NCI-H1694 treated with DMSO at 0.1 percent for 48 hours (cell line): ENCODE measurements at places on chromosomes 2 and 18.

DNA sequence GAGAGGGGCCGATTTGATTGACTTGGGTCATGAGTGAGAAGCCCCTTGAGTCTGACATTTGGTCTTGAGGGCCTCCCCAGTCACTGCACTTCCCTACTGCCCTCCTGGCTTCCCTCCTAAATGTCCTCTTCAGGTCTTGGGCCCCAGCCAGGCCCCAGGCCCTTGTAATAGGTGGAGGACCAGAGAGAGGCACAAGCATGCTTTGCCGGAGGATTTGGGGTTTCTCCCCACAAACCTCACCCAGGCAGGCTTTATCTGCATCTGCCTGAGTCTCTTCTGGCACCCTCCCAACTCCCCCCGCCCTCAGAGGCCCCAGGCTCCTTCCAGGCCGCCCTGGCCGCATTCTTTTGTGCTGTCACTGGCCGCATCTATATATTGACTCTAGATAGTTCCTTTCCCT, 270.7 kb downstream of the HAUS1 start:
- DNase-seq, result no peak

- DNase-seq, result no peak
Measured at GRCh38 chr2:24024018-24024417, 14.1 kb downstream of the MFSD2B start.

DNA sequence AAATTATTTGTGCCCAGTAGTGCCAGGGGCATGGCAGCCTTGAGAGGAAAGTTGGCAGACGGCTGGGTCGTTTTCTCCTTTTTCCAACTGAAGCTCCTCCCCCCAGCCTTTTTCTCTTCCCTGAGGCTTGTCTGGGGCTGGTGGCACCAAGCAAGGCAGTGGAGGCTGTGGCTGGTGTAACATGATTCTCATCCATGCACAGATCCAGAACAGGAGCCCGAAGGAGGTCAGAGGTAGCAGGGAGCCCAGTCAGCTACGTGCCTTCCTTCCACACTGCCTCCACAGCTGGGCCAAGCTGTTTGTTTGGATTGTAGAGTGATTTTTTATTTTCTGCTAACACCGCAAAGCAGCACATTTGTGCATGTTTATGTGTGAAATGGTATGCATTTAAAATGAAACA, 170.3 kb upstream of the MGAT5 start:
- no peak for DNase-seq

- DNase-seq, result no peak
Measured at GRCh38 chr2:16371751-16372150, 293.9 kb downstream of the CYRIA start.

- no peak for DNase-seq
Measured at GRCh38 chr2:122108186-122108585, 352.7 kb downstream of the TSN start.

DNA sequence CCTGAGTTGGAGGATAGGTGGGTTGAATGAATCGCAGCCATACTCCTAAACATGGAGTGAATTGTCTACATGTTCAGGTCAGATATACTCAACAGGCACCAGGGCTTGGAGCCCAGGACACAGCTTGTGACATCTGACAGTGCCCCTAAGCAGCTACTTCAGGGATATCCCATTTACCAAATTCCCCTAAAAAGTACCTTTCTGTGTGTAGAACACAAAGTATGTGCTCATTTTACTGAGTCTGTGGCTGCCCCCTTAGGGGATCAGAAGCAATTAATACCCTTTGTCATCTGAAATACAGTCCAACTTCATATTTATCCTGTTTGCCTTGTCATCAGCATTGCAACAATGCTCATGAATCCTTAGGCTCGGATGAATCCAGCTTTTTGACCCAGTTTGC, 20.8 kb downstream of the TNFRSF11A start:
- DNase-seq, result no peak

DNA sequence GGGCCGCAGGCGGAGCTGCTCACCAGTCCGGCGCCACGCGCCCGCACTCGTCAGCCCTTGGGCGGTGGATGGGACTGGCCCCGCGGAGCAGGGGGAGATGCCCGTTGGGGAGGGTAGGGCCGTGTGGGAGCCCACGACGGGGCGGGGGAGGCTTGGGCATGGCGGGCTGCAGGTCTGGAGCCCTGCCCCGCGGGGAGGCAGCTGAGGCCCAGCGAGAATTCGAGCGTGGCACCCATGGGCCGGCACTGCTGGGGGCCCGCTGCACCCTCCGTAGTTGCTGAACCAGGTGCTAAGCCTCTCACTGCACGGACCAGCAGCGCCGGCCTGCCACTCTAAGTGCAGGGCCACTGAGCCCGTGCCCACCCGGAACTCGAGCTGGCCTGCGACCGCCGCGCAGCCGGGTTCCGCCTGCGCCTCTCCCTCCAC, 182.4 kb upstream of the ERBB4 start:
- DNase-seq, result no peak

DNA sequence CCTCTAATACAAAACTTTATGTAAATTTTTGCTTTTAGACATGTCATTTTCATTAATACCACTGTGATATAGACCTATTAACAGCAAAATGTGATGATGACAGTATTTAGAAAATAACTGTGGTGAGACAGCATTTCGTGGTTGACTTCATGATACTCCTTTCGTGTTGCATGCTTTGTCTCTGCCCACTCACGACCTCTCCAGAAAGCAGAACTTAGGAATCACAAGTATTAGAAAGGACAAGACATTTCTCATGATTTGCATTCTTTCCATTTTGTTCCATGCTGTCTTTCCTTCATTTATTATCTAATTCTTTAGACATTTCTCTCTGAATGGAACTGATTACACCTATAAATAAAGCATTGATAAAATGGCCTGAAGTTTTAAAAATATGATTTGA, 85.2 kb upstream of the POU3F3 start:
- DNase-seq, result no peak

- no peak for DNase-seq
Measured at GRCh38 chr2:104163611-104164130, 690.2 kb upstream of the POU3F3 start.

DNA sequence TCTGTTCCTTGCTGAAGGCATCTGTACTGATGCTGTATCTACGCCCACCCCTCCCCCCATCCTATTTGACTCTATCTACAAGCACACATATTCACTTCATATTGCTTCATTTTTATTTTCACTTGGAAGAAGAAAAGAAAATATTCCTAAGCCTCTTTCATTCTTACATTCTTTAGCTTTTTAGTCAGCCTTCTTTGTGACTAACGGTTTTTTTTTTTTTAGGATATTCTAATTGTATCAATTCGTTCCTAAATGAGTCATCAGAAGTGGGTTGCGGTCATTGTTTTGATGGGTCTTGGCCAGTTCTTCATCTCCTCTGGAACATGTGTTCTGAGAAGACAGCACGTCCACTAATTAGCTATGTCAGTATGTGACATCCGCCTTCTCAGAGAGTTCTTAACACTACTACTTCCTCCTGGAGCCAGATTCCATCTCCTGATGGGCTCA, 88.7 kb downstream of the MYO1B start:
- no peak for DNase-seq

- DNase-seq, result no peak
Measured at GRCh38 chr2:240795916-240796510, 24.0 kb downstream of the KIF1A start.
